ENCODE measurements at places on chromosomes 12 and 14.
A peak's percentile ranks its signal among the peaks of the same experiment; 100 is the strongest.

DNA sequence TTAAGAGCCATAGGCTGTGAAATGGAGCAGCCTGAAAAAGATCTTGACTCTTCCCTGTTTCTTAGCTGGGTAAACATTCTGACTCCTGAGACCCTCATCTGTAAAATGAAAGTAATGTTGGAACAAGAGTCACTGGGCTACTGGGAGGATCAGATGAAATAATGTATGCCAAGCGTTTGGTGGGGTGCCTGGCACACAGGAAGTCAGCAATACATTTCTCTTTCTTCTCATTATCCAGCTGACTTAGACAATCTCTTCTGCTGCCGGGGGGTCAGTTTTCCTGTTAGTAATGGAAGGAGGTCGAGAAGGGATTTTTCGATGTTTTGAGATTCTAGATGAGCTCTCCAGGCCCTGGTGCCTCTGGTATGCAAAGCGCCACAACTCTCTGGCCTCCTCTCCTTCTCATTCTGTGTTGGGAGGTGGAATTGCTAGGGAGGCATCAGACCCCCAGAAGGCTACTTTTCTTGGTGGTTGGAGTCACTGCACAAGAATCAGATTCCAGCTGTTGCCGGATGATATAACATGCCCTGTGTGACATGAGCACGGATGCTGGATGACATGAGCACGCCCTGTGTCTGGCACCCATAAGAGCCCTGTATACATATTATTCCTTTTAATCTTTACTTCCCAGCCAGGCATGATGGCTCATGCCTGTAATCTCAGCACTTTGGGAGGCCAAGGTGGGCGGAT is 4.3 kb downstream of the OASL start:
- DNase-seq, result no peak

DNA sequence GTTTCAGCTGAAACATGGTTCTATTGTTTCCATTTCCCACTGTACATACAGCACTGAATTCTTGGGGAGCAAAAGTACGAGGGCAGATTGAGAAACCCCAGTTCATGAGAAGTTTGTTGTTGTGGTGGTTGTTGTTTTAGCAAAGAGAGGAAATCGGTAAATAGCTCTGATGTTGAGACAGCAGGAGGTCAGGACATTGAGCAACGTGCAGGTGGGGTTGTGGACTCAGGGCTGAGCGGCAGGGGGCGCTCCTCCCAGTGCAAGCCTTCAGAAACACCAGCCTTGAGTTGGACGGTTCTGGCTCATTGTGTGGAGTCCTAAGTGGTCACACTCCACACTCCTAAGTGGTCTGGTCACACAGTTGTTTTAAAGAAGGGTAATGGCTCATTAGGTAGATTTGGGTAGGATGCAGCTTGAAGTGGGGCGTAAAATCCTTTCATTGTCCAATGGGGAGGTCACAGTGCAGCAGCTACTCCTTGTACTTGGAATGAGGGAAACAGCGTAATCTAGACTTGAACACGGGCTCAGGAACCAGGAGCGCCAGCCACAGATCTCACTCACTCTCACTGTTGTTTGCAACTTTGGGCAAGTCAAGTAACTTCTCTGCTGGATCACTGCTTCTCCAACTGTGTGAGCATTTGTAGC is 14.5 kb upstream of the PWP1 start:
- DNase-seq, result peak; percentile 38

DNA sequence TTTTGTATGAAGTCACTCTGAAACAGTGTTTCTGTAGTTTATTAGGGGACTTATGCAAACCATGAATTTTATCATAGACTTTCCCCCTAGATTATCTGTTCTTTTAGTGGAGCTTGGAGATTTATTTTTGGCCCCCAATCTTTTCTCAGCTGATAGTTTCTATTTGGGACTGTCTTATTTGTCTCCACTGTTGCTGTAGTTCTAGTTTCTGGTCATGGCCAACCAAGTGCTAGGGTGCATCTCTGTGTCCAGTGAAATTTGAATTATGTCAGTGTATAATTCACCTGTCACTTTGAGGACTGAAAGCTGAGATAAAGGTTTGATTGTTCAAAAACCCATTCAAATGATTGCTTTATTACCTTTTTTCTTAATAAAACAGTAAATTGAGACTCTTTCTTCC is 61.3 kb downstream of the KTN1 start:
- DNase-seq, result no peak

- DNase-seq, result no peak
Measured at GRCh38 chr12:120413901-120414695, 23.8 kb upstream of the COX6A1 start.

GRCh38 chr14:59197695-59198262 is 9.3 kb downstream of the DAAM1 start:
- DNase-seq, result no peak

DNA sequence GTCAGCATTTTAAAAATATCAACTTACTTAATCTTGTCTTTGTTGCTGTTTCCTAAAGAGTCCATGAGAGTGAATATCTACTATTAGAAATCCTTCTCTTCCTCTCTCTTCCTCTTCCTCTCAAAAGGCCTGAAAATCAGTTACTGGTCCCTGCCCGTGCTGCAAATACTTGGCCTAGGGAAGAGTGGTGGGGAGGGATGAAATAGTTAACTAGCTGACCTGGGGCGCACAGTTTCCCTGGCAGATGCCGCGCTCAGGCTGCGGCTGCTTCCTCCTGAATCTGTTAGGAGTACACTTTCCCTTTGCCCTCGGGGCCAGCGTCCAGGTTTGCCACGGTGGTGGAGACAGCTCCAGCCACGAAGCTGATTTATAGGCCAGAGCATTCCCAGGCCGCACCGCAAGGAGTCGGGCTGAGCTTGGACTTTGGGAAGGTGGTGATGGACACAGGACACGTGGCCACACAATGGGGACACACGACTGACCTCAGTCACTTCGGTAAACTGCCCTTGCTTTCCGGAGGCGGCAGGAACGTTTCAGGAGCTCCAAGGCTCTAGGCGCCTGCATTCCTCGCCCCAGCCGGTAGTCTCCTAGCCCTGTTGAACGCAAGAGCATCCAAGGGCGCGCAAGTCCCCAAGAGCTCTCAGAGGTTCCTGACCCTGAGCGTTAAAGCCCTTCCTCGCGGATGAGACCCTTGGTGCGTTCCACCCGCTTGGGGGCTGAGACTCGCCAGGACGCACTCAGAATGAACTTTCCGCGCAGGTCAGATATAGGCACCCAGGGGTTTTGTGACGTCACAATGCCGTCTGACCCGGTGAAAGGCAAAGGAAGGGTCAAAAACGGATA is 7.1 kb upstream of the ASCL1 start:
- no peak for DNase-seq

GRCh38 chr12:124684496-124684895 is 117.1 kb upstream of the NCOR2 start:
- DNase-seq, result no peak

GRCh38 chr12:67263471-67263870 is 5.7 kb upstream of the CAND1 start:
- DNase-seq, result no peak

GRCh38 chr14:93136009-93136408 is 20.3 kb upstream of the ITPK1 start:
- DNase-seq, result no peak

- DNase-seq, result no peak
Measured at GRCh38 chr12:6643569-6644256, 3.5 kb downstream of the ACRBP start.

GRCh38 chr14:75980856-75981255 is 939 bp downstream of the TGFB3 start:
- DNase-seq, result no peak

DNA sequence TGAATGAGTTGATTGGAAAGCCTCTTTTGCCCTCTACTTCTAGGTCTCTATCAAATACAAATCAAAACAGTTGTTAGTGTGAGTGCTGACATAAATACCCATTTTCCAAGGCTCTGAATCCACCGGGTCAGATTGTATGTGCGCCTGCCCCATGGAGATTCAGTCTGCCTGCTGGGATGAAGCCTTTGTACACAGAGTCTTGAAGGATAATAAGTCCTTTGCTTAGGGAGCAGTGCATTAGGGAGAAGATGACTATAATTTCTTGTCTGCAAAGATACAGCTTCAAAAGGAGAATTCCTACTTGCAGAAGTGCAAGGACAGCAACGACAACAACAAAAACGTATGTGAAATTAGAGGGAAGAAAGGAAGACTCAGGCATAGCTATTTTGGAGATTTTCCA is 90.3 kb upstream of the VRK1 start:
- DNase-seq, result no peak

DNA sequence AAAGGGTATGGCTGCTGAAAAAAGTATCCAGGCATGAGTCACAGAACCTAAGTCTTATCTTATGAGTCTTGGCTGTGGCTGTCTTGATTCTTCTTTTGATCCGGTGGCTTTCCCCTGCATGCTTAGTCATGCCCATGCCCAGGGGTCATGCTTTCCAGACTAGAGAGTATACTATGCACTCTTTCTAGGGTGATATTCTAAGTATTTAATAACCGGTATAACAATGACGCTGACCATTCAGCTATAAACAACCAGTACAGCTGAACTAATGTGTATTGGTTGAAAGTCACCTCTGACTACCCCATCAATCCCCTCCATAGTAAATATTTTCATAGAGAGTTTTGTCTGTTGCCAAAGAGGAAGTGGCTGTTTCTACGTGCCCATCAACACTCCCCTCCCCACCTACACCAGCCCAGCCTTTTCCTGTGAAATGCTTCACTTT is 34.7 kb upstream of the NRXN3 start:
- no peak for DNase-seq
